ENCODE measurements at places on chromosomes 16 and 17. TPM values are rescaled to one million over a fixed set of nuclear protein-coding genes. Genes with fewer than 3 reads are reported as not detected.

DNA sequence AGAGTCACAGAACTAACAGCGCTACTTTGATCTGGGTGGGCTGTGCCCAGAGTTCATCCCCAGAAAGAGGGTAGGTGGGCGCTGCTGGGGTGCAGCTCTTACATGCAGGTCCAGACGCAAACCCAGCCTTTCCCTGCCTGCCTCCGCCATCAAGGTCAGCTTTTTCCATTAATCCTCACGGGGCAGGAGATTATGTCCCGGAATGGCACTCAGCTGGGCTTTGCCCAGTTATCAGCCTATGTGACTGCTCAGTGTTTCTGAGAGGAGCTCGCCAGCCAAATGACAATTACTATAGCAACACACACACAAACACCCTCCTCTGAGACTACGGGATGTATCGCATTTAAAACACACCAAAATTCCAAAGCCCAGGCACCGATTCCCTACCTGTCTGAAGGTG is 20.1 kb downstream of the GLYR1 start:
- no peak for DNase-seq
- H3K4me1 ChIP-seq, result no peaks in the 10 kb centered on the region
- H3K27ac ChIP-seq, result no peak overlapping the region
- H3K4me3 ChIP-seq, result no peak overlapping the region
- no peaks in the 10 kb centered on the region for H3K36me3 ChIP-seq

DNA sequence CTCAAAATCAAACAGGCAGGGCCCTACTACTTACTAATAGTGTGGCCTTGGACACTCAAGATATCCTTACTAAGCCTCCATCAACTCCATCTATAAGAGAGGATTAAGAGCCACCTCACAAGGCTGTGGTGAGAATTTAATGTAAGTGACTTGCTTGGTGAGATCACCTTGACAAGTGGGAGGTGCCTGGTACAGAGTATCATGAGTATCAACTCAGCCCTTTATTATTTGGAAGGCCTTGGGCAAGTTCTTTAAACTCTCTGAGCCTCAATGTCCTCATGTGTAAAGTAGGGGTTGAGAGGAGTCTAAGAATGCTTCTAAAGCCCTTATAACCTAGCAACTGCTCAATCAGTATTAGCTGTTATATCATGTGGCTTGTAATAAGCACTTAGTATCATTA is 15.0 kb downstream of the THUMPD1 start:
- no peak overlapping the region for H3K4me3 ChIP-seq
- no peaks in the 10 kb centered on the region for H3K36me3 ChIP-seq
- H3K27me3 ChIP-seq, result no peaks in the 10 kb centered on the region
- no peaks in the 10 kb centered on the region for H3K4me1 ChIP-seq
- H3K27ac ChIP-seq, result no peak overlapping the region
- no peak for DNase-seq

- no peaks in the 10 kb centered on the region for H3K36me3 ChIP-seq
- H3K4me3 ChIP-seq, result no peak overlapping the region
- H3K27ac ChIP-seq, result no peak overlapping the region
- H3K4me1 ChIP-seq, result no peaks in the 10 kb centered on the region
Measured at GRCh38 chr17:70071127-70071526, 3.9 kb upstream of the KCNJ16 start.

GRCh38 chr16:72129976-72130656 is 36.5 kb downstream of the DHX38 start:
- no peak overlapping the region for H3K4me3 ChIP-seq
- H3K4me1 ChIP-seq, result no peaks in the 10 kb centered on the region
- DNase-seq, result no peak

GRCh38 chr17:30207655-30208054 is 27.8 kb downstream of the SLC6A4 start:
- H3K27me3 ChIP-seq, result no peaks in the 10 kb centered on the region
- H3K27ac ChIP-seq, result no peak overlapping the region
- DNase-seq, result no peak
- no peaks in the 10 kb centered on the region for H3K4me1 ChIP-seq
- H3K36me3 ChIP-seq, result no peaks in the 10 kb centered on the region

DNA sequence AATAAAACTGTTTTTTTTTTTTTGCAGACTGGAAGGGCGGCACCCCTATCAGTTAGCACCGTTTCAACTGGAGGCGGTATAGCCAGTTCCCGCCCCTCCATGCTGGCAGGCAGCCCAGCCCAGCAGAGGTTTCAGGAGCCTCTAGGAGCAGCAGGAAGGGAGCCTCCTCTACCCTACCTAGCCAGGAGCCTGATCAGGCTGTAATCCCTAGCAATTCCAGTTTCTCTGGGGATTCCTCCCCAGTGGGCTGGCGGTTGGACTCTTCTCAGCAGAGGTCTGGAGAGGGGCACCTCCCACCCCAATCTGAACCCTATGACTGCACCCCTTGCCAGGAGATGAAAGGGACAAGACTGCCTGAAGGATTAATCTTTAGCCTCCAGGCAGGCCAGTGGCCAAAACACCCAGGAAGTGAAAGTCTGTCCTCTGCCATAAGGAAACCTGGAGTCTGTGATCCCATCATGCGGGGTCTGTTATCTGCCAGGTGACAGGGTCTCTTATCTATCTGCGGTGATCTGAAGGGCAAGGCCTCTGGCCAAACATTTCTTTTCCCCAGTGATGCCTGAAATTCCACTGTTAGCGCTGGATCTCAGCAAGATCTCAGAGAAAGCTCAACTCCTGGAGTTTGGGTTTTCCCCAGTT is 4.9 kb upstream of the CDH1 start:
- H3K4me1 ChIP-seq, result no peaks in the 10 kb centered on the region
- peaks cover 21% of the 10 kb centered on the region for H3K27me3 ChIP-seq
- no peaks in the 10 kb centered on the region for H3K36me3 ChIP-seq
- H3K4me3 ChIP-seq, result no peak overlapping the region
- DNase-seq, result no peak

The STH gene
- not detected for total RNA-seq

The SLC43A2 gene
- total RNA-seq, result 11.6 TPM

The ENKD1 gene
- 32.6 TPM for total RNA-seq

The NIP7 gene
- 12.9 TPM for total RNA-seq

The MT4 gene
- total RNA-seq, result not detected
